ENCODE measurements at places on chromosomes 3 and 15.

- DNase-seq, result no peak
These were observed 34.7 kb upstream of the SLC41A3 start for GRCh38 chr3:126118591-126118990.

DNA sequence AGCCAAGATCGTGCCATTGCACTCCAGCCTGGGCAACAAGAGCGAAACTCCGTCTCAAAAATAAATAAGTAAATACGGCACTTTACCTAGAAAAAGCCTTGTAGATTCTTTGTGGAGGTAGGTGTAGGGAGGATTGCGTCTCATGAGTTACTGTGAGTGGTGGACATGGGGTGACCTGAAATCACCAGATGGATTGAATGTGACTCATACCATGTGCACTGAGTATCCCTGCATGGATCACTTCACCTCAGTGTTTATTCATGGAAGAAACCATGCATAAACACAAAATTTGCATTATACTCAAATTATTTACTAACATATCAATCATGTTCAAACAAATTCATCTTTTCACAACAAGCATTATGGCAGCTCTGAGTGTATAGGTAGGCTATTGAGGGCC is 55.9 kb downstream of the MRPS25 start:
- no peak for DNase-seq

- no peak for DNase-seq
These were observed 32.1 kb upstream of the TIMP4 start for GRCh38 chr3:12190832-12191231.

GRCh38 chr3:129104051-129104450 is 17.6 kb downstream of the RAB43 start:
- no peak for DNase-seq

DNA sequence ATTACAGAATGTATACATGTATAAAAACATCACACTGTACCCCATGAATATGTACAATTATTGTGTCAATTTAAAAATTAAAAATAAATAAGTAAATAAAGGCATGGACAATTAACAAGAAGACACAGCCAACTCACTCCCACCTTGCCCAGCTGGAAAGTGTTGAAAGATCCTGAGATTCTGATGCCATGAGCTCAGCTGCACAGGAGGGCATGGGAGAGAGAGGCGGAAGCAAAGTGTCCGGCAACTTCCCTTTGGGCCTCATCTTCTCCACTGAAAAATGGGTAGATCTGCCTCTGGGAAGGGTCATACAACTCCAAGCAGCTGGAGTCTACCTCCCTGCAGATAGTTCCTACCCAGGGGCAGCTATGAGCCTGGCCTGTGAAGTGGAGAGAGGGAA is 277.3 kb downstream of the UACA start:
- DNase-seq, result no peak

- DNase-seq, result no peak
These were observed 73.3 kb downstream of the ABHD5 start for GRCh38 chr3:43764056-43764455.

GRCh38 chr15:100893964-100894295 is 14.3 kb downstream of the ALDH1A3 start:
- no peak for DNase-seq

GRCh38 chr15:76185716-76186115 is 125.6 kb downstream of the ETFA start:
- peak; percentile 49 for DNase-seq

DNA sequence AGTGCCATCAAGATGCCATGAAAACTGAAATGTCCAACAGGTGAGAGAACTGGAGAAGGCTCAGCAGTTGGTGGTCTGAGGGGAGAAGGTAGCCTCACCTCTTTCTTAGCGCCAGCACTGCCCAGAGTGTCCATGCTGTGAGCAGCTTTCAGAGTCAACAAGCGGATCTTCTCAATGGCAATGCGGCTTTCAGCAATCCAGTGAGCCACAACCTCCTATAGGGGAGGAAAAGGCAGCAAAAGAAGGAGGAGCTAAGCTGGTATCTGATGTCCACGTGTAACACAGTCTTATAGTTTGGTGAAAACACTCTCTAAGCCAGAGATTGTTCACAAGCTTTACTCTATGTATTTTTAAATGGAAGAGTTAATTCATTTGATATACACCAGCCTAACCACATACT is 36.1 kb upstream of the ACKR4 start:
- DNase-seq, result no peak

DNA sequence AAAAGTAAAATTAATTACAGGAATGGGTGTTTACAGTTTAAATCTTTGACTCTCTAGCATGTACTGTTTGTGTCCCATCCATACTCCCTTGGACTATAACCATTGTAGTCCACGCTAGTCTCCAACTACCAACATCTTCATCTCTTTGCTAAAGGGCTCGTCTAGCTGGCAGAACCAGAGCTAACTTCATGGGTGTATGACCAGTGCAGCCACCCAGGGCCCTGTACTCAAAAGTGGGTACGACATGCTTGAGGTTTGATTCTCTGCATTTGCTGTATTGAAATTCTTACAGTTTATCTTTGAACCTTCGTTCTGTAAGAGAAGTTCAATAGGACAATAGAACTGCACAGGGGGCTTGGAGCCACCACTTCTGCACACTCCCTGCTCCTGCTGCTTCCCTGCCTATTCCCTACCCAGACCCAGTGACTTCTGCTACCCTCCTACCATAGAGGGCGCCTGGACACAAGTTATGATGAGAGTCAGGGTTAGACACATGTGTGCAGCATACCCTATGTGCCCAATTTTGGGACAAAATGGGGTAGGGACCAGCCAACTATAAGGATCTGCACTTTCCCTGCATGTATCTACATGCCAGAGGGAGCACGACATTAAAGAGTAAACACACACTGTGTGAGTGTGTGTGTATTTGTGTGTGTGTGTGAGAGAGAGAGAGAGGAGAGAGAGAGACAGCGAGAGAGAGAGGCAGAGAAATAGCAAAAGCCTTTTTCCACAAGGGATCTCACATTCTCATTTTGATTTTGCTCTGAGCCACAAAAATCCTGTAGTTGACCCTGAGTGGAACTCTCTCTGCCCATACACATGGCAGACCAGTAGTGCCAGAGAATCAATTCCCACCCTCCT is 59.0 kb upstream of the NECTIN3 start:
- peak; percentile 41 for DNase-seq

DNA sequence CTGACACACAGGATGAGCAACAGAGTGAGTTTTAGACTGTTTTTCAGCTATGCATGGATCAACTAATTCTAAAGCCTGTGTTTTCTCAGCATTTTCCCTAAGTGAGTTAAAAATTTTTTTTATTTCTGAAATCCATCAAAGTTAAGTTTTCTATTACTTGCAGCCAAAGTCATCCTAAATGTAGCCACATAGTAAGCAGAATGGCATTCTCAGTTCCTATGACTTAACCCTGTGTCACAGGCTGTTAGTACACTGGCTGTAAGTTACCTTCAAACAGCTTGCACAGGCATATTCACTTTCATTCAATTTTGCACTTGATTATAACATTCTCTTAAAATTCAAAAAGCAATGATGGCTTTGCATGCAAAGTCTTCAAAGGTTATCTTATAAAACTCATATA is 368.2 kb downstream of the OCA2 start:
- DNase-seq, result no peak

GRCh38 chr15:67018441-67018840 is 47.0 kb upstream of the SMAD3 start:
- no peak for DNase-seq

DNA sequence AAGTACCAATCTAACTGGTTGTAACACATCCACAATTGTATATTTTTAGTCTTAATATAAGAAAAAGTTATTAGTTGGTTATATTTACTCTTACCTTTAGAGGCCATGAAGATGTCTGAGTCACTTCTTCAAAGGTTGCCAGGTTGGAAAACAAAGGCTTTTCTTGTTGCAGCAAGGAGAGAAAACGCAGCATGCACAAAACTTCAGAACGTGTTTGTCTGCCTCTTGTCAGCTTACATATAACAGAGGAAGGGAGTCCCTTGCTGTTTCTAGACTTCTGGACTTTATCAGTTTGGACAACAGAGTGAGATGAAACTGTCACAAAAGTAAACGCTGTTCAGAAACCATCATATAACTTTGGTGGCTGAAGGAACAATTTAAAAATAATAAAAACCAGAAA is at the start of gene PLSCR5:
PLSCR5 (minus strand) TSS at position 241 of the 400 bp plus-strand sequence; CDS start at position 107, 134 bp downstream.
- DNase-seq, result peak; percentile 44

DNA sequence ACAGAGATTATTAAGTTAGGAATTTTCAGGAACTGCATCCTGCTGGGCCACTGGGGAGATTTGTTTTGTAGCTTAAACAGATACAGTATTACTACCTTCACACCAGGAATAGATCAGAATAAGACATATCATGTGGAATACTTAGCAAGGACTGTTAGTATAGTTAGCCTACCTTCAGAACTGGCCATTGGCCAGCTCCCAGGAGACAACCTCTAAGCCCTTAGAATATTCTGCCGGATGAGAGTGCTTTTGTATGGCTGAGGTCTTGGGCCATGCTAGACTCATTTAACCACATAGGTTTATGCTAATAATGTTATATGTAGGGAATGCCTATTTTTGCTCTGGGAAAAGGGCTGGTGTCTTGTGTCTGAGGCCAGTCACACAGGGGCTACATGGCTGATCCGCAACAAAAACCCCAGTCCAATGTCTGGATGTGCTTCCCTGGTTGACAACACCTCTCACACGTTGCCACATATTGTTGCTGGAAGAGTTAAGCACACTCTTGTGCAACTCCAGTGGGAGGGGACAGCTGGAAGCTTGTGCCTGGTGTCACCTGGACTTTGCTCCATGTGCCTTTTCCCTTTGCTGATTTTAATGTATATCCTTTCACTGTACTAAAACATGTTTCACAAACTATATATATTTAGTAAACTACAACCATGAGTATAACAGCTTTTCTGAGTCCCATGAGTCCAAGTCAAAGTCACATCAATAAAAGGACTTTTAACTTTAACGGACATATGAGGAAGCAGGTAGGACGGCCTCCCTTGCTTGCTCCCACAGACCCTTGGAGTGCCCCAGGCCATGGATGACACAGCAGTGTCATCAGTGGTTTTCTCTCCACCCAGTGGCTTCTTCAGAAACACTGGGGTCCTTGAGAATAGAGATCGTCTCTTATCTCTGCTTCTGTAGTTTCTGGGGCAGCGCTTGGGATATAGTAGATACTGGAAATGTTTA is 118.0 kb upstream of the C3orf80 start:
- DNase-seq, result peak; percentile 57

DNA sequence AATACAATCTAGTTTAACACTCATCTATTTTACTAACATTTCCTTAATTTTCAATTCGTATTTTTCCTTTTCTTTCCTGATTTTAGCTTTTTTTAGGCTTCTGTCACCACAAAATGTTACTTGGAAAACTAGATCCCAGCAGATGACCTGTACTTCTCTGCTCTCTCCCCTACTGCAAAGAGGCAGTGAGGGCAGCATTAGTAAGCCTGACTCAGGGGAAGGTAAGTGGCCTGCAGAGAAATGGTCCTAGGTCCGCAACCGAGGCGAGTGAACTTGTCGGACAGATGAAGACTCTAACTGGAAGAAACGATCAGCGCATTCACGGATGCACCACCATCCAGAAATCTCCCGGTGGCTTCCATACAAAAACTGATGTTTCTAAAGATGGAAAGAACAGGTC is 20.4 kb downstream of the TMEM43 start:
- no peak for DNase-seq

DNA sequence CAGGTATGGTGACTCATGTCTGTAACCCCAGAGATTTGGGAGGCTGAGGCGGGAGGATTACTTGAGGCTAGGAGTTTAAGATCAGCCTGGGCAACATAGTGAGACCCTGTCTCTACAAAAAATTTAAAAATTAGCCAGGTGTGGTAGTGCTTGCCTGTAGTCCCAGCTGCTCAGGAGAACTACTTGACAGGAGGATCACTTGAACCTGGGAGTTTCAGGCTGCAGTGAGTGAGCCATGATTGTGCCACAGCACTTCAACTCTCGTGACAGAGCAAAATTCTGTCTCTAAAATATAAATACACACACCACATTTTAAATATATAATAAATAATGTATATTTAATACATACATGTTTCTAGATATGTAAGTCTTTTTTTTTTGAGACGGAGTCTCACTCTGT is 53.5 kb upstream of the TEX264 start:
- DNase-seq, result no peak

GRCh38 chr3:33831053-33831452 is 32.6 kb downstream of the PDCD6IP start:
- DNase-seq, result no peak

DNA sequence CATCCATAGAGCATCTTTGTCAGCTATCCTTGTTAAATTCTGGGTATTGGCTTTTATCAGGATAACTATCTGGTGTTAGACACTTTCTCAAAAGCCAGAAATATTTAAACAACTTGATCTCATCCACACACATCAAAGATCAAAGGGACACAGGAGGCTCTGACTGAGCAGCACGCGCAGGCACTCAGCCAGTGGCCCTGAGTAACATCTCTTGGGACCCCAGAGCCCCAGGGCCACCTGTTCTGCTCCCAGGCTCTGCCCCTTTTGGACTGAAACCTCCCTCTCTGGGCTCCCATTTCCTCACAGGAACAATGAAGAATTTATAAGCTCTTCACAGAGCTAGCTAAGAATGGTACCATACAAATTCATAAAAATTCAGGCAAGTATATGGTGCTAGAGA is 16.1 kb downstream of the ATP10A start:
- DNase-seq, result no peak

DNA sequence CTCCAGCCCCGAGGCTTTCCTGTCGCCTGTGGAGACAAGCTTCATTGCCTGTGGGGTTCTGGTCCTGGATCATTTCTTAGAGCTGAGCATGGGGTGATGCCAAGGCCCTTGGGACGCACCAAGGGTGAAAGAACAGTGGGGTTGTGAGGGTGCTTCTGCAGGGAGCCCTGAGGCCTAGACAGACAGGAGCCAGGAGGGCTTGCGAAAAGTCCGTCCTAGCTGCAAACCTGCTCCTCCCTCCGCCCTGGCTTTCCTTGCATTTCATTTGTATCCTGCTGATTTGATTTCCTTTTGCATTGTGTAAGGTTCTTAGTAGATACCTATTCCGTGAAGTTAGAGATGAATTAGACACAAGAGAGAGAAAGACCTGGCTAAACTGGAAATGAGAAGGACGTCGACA is 286.9 kb upstream of the C2CD4B start:
- DNase-seq, result no peak

GRCh38 chr15:85289677-85290365 is 90.6 kb upstream of the AKAP13 start:
- peak; percentile 66 for DNase-seq

DNA sequence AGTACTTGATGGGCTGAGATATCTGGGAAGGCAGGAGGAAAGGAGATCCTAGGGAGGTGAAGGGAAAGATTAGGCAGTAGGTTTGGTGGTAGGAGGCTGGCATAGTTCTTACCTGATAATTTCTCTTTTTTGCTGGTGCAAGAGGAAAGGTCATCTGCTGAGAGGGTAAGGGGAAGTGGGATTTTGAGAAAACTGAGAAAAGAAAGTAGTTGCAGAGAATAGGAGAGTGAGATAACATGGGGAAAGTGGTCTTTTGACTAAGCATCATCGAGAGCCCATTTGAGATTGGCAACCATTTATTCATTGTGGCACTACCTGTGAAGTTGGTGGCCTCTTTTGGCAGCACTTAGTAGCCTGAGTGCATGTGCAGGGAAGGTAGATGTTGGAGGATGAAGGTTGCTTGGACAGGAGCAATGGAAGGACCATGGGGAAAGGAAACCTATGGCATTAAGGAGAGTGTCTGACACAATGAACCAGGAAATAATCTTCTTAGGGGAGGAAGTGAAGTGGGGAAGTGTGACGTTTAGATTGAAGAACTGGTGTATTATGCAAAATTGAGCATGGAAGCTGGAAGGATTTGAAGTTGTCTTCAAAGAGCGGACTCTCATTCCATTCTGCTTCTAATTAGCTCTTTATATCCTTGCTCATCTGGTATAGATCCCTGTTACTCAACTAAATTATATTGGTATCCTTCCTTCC is 21.9 kb upstream of the USP13 start:
- DNase-seq, result no peak
